ENCODE measurements at places on chromosomes 2 and 18.

- no peak for DNase-seq
Measured at GRCh38 chr2:19855542-19856431, 46.0 kb downstream of the TTC32 start.

- DNase-seq: no peak
Measured at GRCh38 chr2:232216028-232216427, 162.5 kb upstream of the ALPP start.

DNA sequence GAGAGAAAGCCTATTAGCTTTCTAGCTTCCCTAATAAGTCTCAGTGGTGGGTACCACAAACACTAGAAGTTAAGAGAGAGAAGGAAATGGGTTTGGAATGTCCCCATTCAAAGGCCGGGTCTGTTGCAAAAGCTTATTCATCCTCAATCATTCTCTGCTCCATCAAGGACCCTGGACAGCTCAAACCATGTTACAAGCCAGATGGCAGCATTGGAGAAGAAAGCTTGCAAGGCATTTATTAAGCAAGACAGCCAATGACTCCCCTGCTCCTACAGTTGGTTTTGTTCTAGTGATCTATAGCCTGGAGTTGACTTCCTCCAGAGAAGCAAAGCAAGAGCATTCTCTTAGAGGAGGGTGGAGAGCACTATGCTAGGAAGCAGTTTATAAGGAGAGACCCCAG lies 86.9 kb upstream of the LMAN1 start:
- no peak for DNase-seq

DNA sequence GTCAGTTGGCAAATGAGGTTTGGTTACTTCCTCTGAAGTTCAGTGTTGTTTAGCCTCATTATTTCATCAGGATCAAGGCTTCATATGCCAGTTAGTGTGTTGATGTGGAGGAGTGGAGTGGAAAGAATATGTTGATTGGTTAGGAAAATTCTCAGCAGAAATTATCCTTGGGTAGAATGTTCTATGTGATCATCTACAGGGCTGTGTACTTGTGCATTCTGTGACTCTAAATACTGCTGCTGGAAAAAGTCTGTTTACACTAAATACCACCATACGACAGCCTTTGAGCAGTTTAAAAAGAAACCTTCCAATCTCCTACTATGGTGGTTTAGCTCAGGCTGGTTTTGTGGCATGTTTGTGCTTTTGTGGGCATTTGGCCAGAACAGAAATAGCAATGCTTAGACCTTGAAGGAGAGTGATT lies 25.8 kb downstream of the CAB39 start:
- no peak for DNase-seq

DNA sequence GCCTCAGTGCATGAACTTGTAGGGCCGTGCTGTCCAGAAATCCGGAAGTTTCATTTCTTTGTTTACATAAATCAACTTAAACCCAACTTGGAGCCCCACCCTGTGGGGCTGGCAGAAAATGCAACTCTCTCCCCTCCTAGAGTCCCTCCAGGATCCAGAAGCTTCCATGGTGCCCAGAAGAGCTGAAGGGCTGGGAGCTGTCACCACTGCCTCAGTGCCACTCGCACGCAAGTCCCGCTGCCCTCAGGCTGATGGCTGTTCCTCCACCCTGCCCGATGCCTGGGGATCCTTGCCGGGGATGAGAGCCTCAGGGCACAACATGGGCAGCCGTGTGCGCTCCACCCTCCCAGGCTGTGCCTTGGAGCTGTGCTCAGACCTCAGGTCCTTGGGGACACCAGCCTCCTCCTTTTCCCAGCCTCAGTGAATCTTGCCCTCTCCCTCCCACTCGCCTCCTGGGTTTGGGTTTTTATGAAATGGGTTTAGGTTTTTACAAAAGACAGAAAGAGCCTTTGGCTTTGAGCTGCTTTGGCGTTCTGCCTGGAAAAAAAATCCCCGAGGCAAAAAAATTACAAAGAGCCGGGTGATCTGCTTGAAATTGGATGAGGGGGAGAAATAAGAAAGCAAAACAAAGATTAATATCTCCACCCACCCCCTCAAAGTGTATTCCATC lies 155.2 kb downstream of the TWIST2 start:
- DNase-seq: no peak

DNA sequence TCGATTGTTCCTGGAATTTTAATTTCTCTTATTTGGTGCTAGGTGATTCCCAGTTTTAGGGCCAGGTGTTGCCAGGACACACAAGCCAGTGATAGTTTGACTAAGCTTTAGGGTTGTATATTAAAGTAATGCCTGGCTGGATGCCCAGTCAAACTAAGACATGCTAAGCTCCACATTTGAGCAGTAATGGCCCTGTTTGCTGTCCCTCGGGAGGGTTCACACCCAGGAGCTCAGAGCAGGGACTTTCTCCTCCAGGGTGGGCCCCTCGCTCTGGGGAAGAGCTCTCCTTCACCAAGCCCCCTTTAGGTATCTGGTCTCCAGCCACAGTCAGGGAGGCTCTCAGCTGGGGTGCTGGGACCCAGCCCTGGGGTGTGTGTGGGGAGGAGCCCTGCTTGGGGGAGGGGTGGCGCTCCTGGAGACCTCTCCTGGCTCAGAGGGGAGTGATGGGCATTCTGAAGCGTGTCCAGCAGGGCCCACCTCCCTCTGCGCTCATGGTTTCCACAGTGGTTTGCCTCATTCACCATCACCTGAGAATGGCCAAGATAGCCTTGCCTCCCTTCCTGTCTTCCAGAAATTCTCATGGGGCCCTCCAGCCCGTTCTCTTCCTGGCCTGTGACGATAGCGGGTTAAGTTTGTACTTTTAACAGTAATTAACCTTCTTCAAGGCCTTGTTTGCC lies 31.7 kb downstream of the INPP4A start:
- no peak for DNase-seq

DNA sequence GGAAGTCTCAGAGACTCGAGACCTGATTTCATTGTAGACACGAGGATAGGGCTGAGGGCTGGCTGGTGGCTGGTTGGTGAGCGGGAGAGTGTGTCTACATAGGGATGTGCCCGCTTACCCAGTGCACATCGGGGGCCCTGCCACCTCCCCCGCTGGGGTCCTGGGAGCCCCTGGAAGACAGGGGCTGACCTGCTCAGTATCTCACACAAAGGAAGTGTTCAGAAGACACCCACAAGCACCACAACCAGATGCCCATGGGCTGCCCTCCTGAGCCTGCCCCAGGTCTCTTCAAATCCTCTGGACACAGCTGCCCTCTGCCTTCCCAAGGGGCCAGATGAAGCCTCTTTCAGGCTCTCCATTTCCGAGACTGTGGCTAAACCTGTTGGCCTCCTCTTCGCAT lies 43.1 kb downstream of the MYCN start:
- no peak for DNase-seq

DNA sequence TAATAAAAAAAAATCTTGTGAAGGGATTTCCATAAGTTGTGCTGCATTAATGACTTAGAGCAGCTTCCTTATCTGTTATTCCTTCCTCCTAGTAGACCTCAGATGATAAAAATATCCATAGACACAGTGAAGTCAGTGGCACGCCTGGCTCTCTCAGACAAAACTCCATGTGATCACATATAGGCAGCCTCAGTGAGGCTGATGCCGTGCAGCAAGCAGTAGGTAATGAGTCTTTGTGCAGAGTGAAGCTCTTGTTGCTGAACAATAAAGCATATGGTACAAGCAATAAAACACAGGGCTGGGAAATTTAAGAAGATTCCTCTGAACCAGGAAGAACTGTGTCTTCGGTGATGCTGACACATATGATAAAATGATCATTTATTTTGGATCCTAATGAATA lies 102.7 kb downstream of the CSRNP3 start:
- no peak for DNase-seq

DNA sequence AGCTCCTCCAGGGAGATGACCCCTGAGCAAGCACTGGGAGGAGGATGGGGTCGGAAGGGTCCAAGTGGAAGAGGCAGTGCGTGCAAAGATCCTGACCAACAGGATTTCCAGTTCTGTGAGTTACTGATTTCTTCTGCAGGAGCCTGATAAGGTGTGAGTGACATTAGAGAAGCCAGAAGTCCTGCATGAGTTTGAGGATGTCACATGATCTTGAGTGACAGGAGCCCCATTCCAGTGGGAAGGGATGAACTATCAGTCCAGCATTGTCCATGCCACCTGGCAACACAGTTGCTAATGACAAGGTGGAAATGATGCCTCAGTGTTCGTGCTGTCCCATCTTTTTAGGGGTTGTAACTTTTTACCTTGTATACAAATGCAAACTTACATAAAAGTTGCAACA lies 285.1 kb upstream of the HDAC4 start:
- DNase-seq: no peak

DNA sequence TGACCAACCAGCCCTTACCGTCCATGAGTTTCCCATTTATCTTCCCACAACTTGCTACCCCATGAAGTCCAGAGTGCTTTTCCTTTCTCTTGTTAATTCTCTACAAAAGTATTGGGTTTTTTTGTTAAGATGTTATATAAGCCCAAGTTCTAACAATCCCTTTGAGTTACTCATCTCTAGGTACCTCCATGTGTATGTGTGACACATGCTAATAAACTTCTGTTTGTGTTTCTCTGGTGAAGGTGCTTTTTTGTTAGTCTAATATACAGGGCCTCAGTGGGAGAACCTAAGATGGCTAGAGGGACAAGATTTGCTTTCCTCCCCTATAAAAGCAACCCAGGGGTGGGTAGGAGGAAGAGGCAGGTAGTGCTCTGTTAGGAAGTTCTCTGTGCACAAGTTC lies 31.8 kb upstream of the RMDN2 start:
- DNase-seq: no peak

DNA sequence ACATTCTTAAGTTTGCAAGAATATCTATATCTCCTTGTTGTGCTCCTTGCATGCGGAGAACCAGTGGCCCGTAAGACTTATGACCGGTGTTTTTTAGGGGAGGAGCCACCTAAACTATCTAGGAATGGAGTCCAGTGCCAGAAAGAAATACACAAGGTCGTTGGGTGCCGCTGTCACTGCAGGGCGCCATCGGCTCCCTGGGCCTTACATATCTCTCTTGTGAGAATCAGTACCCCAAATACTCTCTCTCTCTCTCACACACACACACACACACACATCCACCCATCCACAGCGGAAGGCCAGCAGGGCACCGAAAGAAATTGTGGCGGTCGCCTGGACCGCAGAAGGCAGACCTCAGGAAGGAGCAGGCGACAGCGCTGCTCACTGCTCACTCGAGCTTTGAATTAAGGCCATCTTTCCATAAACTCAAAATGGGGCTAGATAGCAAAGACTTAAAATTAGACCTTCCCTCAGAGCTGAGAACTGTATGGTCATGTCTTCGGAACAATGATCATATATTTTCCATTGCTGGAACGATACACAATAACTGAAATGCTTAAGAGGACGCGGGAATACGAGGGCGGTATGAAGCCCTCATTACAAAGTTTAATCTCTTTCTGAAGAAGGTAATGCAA lies 10.4 kb downstream of the NR4A2 start:
- no peak for DNase-seq

GRCh38 chr2:236964291-236964690 lies 121.4 kb upstream of the COPS8 start:
- DNase-seq: no peak

- peak; percentile 4 for DNase-seq
Measured at GRCh38 chr2:105179469-105180372, 61.8 kb upstream of the GPR45 start.

GRCh38 chr2:215368493-215368809 lies 56.6 kb downstream of the ATIC start:
- no peak for DNase-seq

GRCh38 chr2:233841183-233841582 lies 13.2 kb downstream of the HJURP start:
- DNase-seq: no peak

- DNase-seq: no peak
Measured at GRCh38 chr2:149924028-149924427, 336.5 kb upstream of the MMADHC start.

GRCh38 chr18:9516437-9517064 lies 41.2 kb downstream of the RALBP1 start:
- peak; percentile 79 for DNase-seq

GRCh38 chr2:60880643-60881046 lies 729 bp upstream of the REL start:
- DNase-seq: no peak

All from hematopoietic multipotent progenitor cell treated with erythropoietin and hydrocortisone succinate and interleukin-3 and kit ligand, for 15 days (in vitro differentiated cells).